Jurkat, Clone E6-1 (cell line): ENCODE measurements at places on chromosomes 5 and 9.

- no peak for DNase-seq
These were observed 9.3 kb downstream of the CSF1R start for GRCh38 chr5:150077060-150077459.

DNA sequence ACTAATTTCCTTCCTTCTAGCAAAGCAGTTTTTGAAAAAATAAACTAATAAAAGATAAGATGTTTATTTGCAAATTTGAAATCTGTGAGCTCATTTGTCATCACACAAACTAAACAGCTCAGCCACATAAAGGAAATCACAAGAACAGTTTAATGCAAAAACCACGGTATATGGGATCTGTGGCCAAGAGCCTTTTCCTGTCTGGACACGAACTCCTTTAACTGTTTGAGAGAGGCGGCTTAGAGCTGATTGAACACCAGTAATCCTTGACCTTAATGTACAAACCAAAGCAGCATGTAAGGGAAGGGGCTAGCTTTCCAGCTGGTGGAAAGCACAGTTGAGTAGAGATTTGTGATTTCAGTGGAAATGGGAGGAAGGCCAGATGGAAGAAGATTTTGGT, 66.3 kb upstream of the SPINK5 start:
- no peak for DNase-seq

GRCh38 chr5:93611976-93612854, 29.2 kb downstream of the NR2F1 start:
- no peak for DNase-seq

DNA sequence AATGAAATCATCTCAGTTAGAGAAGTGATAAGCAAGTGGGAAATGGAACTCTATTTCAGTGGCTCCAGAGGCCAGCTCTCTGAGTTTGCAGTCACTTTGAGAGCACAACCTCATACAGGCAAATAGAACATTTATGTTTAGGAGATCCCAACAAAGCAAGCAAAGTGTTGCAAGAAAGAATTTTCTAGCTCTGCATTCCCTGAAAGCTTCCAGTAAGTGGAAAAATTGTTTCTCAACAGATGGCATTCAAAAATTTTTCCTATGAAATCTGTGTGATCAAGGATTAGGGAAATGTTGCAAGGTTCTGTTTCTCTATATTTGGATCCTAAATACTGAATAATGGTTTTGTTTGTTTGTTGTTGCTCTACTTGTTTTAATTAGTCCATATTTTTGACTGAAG, 764.2 kb upstream of the ZNF608 start:
- DNase-seq: no peak

- DNase-seq: no peak
These were observed 21.4 kb upstream of the HAVCR1 start for GRCh38 chr5:157080286-157080685.

DNA sequence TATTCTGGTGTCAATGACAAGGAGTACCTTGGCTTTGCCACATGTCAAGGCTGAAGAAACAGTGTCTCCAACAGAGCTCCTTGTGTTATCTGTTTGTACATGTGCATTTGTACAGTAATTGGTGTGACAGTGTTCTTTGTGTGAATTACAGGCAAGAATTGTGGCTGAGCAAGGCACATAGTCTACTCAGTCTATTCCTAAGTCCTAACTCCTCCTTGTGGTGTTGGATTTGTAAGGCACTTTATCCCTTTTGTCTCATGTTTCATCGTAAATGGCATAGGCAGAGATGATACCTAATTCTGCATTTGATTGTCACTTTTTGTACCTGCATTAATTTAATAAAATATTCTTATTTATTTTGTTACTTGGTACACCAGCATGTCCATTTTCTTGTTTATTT, 19.8 kb downstream of the CD274 start:
- no peak for DNase-seq

GRCh38 chr9:21294904-21295538, 10.1 kb downstream of the IFNA5 start:
- no peak for DNase-seq

DNA sequence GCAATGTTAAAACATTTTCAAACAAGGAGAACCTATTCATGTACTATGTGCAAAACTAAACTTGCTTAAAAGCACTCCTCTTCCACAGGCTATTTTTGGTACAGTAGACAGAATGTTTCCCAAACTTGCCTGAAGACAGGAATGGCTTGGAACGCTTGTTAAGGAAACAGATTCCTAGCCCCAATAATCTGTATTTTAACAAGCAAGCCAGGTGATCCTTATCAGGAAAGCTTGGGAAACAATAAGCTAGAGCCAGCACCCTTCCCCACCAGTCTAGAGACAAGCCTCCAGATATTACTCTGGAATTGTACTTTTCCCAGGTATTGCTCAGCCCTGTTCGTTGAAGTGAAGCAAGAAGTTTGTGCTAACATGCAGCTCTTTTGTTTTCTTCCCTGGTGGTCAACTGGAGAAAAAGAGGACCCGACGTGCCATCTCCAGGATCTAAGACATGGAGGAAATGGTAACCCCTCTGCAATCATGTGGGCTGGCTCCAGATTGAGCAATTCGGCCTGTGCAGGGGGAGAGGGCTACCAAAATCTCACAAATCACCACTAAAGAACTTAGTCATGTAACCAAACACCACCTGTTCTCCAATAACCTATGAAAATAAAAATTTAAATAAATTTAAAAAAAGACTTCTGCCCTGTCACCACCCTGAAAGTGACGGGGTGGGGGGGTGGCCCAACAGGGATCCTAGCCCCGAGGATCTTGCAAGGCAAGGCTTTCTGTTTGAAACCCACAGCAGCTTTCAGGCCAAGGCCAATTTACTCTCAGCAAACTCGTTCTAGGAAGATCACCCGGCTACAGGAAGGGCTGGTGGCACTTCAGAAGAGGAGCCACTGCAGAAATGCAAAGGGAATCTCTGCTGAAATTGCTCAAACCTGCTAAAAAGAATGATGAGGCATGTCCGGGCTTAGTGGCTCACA, 48.6 kb downstream of the SHB start:
- DNase-seq: no peak

DNA sequence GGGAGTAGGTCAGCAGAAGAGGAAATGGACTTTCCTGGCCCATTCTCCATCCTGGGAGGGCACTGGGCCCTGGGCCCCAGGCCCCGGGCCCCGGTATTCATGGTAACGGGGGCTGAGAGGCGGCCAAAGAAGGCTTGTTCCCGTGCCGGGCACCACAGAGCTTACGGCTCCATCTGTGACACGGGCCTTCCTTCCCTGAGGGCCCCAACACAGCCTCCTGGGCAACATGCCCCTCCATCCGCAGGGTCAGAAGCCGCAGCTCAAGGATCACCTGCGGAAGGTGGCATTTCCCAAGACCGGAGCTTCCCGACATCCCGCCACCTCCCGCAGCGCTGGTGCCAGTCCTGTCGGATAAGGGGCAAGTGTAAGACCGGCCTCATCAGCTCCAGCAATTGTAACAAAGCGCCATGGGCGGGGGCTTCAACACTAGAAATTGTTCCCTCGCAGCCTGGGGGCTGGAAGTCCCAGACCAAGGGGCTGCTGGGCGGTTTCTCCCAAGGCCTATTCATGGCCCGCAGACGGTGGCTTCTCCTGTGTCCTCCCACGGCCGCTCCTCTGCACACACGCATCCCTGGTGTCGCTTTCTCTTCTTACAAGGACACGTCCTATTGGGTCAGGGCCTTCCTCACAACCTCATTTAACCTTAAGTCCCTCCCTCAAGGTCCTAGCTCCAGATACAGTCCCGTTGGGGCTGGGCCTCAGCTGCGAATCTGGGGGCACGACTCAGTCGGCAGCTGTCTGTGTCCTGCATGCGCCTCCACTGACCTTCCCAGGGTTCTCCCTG, 31.2 kb upstream of the SLC12A7 start:
- no peak for DNase-seq

- no peak for DNase-seq
These were observed 41.1 kb upstream of the PLPP6 start for GRCh38 chr9:4620881-4621555.

DNA sequence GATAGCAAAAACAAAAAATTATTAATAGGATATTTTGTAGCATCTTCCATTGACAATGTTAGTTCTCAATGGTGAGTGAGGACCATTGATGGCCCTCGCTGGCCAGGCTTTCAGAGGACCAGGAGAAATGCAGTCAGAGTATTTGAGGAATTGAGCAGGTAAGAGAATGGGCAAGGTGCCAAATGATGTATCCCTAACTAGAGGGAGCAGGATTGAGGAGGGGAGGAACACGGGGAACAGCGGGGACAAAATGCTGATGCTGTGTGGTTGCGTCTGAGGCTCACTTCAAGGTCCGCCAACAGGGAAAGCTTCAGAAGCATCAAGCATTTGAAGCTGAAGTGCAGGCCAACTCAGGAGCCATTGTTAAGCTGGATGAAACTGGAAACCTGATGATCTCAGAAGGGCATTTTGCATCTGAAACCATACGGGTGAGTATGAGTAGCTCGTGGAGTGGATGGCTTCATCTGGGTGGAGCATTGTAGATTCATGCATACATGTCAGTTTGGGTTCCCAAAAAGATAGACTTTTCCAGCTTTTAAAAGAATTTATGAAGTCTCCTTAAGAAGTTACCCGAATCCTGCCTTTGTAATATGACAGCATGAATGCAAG, 16.2 kb downstream of the SPTAN1 start:
- no peak for DNase-seq

GRCh38 chr5:96875791-96876291, 459 bp upstream of the ERAP2 start:
- peak; percentile 73 for DNase-seq

DNA sequence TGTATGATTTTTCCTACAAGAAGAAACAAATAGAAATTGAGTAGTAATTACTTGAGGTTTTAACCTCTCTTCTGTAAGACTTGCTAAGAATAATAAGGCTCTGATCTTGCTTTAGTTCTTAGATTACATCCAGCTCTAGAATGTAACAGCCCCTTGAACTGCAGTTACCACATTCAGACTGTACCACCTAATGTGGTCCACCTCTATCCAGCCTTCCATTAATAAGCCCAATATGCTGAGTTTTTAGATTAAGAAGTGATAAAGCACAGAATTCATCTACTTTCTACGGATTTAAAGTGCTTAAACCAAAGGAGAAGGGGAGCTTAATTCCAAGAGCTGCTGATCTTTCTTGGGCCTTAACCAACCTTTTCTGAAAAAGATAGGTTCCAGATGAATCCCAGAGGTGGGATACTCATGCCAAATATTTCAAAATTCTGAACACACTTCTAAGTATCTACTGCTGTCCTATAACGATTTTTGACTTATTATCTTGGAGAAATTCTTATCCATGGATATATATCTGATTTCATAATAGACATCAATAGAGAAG, 131.5 kb downstream of the ZNF608 start:
- no peak for DNase-seq

DNA sequence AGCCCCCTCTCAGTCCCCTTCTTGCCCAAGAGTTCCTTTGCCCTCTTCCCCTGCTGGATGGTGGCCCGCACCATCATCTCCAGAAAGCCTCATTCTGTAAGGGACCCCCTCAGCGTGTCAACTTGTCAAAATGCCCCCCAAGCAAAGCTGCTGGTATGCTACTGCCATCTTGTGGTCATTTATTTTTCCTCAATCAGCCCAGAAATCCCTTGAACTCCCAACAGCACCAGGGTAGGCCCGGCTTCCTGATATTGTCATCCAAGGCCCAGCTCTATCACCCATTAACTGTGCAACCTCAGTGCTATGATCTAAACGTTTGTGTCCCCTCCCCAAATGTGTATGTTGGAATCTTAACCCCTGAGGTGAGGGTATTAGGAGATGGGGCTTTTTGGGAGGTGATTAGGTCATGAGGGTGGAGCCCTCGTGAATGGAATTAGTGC, 53.2 kb upstream of the FBXW11 start:
- no peak for DNase-seq

GRCh38 chr5:151159649-151160373, 2.2 kb upstream of the ANXA6 start:
- no peak for DNase-seq
